NCI-H1694 (cell line): ENCODE measurements at places on chromosomes 16 and 17.

DNA sequence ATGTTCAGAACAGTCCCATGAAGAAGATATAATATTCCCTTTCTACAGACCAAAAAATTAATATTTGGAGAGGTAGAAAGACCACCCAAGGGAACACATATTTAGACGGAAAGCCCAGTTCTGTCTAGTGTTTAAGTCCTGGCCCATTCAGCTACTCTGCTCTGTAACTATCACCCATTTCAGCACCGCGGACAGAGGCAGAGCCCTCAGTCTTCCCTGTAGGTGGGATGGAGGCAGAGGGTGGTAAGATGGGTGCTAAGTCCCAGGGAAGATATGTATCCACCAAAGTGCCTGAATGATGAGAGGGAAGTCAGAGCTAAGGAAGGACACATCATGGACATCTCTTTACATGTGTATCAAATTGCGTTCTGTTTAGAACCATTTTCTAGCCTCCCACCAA lies 27.8 kb upstream of the C16orf78 start:
- DNase-seq = no peak

DNA sequence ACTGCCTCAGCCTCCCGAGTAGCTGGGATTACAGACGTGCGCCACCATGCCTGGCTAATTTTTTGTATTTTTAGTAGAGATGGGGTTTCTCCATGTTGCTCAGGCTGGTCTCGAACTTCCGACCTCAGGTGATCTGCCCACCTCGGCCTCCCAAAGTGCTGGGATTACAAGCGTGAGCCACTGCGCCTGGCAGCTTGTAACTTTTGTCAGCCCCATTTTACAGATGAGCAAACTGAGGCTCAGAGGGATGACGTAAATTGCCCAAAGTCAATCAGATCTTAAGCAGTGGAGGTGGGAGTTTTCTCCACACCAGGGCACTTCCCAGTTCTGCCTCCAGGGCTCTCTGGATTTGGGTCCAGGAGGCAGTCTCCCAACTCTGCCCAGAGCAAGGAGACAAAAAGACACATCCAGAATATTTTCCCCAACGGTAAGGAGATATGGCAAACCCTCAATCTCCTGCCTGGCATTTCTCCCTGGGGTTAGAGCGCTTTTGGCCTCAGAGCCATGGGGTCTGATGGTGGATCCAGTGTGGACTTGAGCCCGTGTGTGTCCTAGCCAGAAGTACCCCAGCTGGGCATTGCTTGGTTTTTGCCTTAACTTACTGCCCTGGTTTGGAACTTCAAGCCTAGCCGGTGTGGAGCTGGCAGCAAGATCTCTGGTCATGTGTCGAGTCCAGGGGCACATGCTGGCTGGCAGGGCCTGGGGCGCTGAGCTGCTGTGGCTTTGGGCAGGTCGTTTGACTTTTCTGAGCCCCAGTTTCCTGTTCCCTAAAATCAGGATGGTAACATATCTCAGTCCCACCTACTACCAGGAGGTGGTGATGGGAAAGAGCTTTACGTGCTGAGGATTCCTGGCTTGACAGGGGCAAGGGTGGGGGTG lies 3.4 kb downstream of the ADAM11 start:
- DNase-seq = no peak

DNA sequence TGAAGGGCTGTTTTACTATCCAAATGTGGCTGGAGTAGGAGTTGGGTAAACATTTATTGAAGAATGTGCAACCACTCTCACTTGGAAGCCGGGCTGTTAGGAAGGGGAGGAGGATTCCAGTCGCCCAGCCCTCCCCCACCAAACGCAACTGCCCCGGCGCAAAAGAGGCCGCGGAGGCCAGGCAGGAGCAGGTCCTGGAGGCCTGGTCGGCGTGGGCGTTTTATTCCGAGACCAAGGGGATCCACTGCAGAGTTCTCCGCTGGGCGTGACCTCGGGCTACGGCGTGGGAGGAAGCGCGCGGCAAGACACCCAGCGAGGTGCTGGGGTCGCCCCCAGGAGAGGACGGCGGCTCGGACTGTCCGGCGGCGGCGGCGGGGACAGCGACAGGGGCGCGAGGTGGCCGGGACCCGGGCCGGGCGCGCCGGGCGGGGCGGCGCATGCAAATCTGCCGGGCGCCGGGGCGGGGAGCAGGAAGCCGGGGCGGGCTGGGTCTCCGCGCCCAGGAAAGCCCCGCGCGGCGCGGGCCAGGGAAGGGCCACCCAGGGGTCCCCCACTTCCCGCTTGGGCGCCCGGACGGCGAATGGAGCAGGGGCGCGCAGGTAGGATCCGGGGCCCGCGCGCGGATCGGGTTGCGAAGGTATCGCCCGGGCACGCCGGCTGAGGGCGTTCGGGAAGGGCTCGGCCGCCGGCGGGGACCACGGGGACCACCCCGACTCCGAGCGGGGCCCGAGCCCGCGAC lies at the start of gene IL4R:
Gene IL4R, plus strand, starts transcription at position 553 of the 739 bp plus-strand sequence. CDS start 26,230 bp downstream, outside the sequence.
- DNase-seq = no peak

DNA sequence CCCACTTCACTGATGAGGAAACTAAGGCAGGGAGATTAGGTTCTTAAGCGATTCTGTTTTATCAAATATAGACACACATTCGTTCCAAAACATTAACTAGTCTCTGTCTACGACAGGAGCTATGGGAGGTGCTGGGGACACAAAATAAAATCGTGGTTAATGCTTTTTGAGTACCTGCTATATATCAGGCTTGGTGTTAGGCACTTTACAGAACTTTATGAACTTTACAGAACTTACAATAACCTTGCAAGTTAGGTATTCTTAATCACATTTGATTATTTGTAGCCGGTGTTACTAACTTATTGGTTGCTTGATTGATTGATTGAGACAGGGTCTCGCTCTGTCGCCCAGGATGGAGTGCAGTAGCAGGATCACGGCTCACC lies 538 bp upstream of the HEATR3 start:
- no peak for DNase-seq

- DNase-seq = no peak
Observed at GRCh38 chr17:37339321-37339720, 36.5 kb upstream of the C17orf78 start.

GRCh38 chr16:57754354-57755060 lies 18.9 kb downstream of the KATNB1 start:
- DNase-seq = no peak

DNA sequence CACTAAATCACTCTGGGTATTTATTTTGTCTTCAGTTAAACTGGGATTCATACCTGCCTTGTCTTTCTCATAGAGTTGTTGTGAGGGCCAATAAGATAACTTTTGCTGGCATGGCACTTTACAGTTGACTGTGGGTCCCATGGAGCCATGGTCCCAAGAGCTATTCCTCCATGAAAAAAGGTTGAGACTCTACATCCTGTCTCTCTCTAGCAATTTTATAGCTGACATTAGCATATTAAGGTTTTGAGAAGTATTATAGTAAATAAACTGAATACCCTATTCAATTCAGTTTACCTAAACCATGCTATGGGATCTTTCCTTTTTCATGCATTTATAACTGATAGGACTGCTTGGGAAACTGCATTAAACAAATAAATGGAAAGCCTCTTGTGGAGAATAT lies 17.4 kb downstream of the OGFOD1 start:
- no peak for DNase-seq

GRCh38 chr17:65228734-65229620 lies 91.8 kb downstream of the RGS9 start:
- DNase-seq = no peak

DNA sequence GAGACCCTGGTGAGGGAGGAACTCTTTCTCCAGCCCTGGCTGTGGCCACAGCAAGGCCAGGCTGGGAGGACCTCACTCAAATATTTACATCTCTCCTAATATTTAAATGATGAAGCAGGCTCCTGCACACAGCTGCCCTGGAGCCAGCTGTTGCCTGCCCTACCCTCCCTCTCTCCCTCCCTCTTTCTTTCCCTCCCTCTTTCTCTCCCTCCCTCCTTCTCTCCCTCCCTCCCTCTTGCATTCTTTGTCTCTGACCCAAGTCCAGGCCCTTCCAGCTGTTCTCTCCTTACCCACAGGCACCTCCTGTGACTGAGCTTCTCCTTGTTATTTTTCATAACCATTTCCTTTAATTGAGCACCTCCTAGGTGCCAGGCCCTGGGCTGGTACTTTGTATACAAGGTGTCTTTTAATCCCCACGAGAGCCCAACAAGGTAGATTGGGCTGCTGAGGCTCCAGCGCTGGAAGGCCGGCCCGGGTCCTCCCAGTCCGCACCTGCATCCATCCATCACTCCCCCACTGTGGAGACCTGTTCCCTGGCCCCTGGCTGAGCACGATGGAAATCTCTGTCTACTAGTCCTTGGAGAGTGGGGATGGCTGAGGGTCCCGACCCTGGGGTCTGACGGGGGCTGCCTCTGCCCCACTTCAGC lies 242.3 kb downstream of the SEC14L1 start:
- DNase-seq = no peak

DNA sequence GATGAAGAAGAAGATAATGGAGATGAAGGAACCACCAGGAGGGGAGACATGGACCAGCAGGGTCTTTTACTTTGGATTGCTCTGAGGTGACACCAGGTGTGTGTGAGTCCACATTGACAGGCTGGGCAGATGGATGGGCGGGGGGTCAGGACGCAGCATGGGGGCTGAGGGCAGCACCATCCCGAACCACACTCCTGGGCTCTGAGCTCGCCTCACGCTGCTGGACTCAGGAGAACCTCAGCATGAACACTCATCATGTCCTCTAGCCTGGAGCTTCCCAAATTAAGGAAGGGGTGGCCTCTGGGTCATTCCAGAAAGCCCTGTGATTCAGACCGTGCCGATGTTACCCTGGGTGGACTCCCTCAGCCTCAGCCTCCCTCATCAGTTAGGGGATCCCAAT lies 50.4 kb upstream of the MAP3K14 start:
- DNase-seq = no peak

DNA sequence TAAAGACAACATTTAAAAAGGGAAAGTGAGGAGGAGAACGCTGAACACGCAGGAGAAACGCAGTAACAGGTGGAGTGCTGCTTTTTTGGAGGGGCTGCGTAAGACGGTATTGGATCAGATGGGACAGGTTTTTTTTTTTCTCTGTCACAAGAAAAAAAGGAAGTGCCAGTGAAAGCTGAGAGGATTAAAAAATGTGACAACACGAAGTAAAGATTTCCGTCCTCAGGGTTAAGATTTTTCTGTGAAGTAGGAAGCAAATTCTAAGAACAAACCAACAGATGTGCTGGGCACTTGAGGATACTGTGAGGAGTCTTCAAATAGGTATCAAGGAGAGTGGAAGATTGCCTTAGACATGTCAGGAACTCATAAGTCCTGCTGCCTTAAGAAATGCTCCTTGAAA lies 5.8 kb upstream of the ABCA9 start:
- DNase-seq = no peak

GRCh38 chr17:2502871-2503580 lies 8.7 kb downstream of the METTL16 start:
- DNase-seq = no peak

DNA sequence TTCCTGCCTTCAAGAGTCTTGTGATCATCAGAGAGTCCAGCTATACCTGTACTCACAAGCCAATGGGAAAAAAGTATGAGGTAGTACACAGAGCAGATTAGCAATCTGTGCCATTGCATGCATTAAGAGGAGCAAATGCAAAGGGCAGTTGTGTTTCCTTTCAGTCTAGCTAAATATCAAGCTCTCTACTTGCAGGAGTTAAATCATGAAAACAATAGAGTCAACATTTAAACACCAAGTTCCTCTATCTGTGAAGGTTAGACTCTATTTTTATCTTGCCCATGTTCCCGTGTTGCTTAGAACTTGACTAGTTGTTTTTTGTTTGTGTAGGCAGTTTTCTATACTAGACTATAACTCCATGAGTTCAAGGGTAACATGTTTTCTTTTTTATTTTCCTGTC lies 4.7 kb upstream of the FAM20A start:
- no peak for DNase-seq

DNA sequence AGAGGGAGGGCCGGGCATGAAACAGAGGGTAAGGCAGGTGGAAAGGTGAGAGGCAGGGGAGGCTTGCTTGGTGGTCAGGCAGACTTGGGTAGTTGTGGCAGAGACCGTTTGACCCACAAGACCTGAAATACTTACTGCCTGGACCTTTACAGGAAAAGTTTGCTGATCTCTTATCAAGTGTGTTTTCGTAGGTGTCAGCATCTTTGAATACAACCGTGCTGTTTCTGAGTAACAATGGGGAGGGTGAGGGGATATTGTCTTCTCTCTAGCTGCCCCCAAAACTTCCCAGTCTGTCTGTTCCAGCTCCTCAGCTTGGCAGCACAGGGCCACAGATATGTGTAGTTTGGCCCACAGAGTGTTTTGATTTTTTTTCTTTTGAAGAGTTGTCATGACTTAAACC lies 212.5 kb upstream of the MPHOSPH6 start:
- no peak for DNase-seq

DNA sequence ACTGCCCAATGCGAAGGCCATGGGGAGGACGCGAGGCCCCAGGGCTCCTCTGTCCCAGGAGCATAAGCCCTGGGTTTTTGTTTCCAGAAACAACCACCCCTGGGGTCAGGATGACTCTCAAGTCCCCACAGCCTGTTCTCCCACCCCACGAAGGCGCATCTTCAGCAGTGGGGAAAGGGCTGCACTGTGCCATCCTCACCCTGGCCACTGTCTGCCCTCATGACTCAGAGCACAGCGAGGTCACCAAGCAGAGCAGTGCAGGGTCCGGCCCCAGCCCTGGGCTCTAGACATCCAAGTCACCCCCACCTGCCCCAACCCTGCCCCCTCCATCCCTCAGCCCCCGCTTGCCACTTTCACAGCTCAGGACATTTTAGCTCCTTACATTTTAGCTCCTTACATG lies 22.7 kb upstream of the KSR1 start:
- no peak for DNase-seq

DNA sequence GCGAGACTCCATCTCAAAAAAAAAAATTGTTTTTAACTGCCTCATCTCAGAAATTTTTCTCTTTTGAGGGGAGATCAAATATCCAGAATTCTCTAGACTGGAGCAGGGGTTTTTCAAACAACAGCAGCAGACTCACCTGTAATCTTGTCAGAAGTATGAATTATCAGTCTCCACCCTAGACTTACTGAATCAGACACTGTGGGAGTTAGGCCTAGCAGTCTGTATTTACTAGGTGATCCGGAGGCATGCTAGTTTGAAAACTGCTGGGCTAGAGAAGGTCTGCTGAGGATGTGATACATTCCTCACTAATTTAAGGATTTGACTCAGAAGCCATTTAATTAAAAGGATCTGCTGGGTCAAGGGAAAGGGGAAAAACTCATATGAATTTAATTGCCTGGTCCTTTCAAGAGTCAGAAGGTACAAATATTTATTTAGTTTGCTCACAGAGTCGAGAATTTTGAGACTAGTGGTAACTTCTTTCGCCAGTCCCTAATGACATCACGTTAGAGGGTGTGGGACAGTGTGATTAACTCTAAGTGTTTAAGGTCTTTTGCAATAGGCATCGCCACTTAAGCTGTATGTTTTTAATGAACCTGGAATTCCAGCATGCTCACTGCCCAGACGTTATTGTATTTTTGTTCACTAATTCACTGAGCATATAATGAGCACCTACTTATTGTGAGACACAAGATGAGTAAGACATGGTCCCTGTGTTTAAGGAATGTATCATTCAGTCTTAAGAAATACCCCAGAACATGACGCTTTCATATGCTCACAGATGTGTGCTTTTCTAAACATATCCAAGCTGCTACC lies 14.2 kb downstream of the ATP6V0A1 start:
- DNase-seq = no peak
